Anterior cingulate cortex (tissue), 58 donors: ENCODE measurements at places on chromosomes 2 and 18.

GRCh38 chr2:41142478-41142877 lies 690.6 kb upstream of the SLC8A1 start:
- DNase-seq, result no peak

- peak; percentile 89 for DNase-seq
These were observed at the start of gene MPV17 for GRCh38 chr2:27322766-27323595. Gene MPV17 (minus strand): TSS chr2:27323097. CDS start chr2:27322517, 580 bp downstream.

DNA sequence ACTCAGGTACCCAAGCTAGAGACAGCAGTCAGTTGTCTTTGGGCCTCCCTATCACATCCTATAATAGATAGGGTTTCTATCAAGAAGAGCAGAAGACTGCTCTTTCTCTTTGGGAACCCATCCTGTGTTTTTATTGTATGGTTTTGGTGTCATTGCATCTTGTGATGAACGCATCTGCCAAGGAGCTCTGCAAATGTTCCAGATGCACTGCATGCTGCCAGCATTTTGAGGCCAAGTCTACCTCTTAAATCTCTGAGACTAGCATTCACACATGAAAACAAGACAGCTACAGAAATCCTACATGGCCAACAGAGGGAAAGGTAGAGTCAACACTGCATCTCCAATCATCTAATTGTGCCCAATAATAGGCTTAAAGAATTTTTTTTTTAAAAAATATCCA lies 14.0 kb downstream of the SEMA4F start:
- DNase-seq, result no peak

DNA sequence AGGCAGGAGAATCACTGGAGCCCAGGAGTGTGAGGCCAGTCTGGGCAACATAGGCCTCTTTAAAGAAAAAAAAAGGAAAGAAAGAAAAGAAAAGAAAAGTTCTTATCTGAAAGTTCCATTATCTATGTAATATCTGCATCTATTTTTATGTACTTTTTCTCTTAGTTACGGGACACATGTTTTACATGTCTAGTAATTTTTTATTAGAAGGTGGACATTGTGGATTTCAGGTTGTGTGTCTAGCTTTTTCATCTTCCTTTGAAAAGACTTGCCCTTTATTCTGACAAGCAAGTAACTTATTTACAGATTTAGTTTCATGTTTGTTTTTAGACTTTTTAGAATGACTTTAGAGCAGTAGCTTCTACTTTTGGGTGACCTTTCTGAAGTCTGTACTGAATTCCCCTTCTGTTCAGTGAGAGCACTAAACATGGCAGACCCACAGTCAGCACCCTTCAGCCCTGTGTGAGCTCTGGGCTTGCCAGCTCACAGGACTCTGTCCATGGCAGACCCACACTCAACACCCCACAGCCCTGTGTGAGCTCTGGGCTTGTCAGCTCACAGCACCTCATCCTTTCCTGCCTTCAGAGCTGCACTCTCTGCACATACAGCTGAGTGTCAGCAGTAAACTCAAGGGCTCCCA lies 17.5 kb downstream of the TRAPPC12 start:
- DNase-seq, result no peak

GRCh38 chr2:151037434-151037833 lies 224.2 kb downstream of the RBM43 start:
- DNase-seq, result no peak

DNA sequence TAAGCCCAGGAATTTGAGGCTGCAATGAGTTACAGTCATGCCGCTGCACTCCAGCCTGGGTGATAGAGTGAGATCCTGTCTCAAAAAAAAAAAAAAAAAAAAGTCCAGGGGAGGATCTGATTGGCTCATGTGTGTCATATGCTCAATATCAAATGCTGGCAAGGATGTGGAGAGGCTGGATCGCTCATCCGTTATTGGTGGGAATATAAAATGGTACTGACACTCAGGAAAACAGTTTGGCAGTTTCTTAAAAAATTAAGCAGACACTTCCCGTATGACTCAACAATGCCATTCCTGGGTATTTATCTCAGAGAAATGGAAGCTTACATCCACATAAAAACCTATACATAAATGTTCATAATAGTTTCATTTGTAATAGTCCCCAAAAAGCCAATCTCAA lies 68.9 kb downstream of the MEX3C start:
- no peak for DNase-seq

GRCh38 chr2:172223601-172224054 lies 120.9 kb upstream of the DLX2 start:
- no peak for DNase-seq

DNA sequence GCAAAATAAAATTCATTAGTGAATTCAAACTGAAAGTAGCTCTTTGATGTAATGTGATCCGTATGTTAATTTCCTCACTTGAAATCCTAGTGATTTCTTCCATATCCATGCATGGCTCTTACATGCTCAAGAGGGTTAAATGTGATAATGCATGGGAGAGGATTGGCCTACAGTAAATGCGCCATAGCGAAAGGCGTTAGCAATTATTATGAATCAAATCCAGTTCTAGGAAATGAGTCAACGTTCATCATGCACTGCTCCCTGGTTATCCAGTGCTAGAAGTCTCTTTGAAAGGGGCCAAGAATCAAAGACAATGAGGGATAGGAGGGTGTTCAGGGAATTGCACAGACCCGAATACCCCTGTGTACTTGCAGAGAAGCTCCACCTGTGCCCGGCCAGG lies 101.4 kb upstream of the RASGRP3 start:
- DNase-seq, result no peak

- no peak for DNase-seq
These were observed 142.0 kb upstream of the GAREM1 start for GRCh38 chr18:32612651-32613050.

DNA sequence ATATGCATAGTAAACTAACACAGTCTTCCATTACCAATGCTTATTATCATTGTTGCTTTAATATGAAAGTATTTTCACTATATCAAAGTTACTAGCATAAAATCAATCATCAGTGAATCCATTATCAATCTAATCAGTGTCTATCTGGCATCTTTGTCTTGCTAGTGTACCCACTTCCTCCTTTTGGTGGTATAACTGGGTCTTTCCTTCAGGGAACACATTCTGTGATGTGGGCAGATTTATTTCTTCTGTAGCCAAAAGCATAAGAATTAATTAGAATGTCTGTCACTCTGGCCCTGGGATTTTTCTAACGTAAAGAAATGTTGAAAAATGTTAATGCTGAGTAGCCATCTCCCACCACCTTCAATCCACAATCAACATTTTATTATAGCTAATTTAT lies 155.8 kb upstream of the VWC2L start:
- DNase-seq, result no peak

GRCh38 chr18:46859855-46860254 lies 57.5 kb downstream of the PIAS2 start:
- no peak for DNase-seq

DNA sequence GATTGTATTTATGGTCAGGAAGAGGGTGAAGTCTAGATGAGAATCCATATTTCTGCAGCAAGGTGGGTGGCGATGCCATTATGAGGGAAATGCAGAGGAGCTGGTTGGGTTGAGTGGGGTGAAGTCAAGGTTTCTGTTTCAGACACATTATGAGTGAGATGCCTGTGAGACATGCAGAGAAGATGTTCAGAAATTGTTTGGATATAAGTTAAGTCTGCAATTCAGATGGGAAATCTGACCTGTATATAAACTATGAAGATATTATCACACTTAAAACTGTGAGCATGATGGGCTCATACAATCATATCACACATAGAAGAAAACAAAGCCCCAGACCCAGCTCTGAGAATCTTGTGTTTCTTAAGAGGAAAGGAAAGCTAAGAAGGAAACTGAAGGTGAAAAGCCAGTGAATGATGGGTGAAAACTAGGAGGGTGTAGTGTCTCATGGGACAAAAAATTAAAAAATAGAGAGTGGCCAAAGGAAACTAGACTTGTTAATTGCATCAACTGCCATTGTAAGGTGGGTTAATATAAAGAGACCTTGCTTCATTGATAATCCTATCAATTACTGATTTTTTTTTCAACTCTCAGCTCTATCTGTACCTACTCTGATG lies 14.2 kb downstream of the GALNT5 start:
- no peak for DNase-seq

DNA sequence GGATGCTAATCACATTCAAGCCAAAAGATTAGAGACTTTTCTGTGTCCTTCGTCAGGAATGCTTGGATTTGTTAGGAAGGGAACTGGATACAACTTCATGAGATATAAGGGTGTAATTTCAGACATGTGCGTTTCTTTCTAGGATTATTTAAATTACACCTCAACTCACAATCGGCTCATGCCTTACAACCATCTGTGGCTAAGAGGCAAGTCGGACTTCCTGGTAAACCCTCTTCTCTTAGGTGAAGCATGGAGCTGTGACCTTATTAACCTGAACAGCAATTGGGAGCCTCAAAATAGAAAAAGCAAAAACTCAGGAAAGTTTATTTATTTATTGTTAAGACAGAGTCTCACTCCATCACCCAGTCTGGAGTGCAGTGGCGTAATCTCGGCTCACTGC lies 61.8 kb downstream of the SEMA4F start:
- no peak for DNase-seq

GRCh38 chr2:67660015-67660602 lies 263.0 kb downstream of the ETAA1 start:
- DNase-seq, result no peak

GRCh38 chr18:80105369-80106167 lies 3.5 kb upstream of the ADNP2 start:
- no peak for DNase-seq

GRCh38 chr18:58443671-58444070 lies 185.2 kb downstream of the ALPK2 start:
- DNase-seq, result no peak

DNA sequence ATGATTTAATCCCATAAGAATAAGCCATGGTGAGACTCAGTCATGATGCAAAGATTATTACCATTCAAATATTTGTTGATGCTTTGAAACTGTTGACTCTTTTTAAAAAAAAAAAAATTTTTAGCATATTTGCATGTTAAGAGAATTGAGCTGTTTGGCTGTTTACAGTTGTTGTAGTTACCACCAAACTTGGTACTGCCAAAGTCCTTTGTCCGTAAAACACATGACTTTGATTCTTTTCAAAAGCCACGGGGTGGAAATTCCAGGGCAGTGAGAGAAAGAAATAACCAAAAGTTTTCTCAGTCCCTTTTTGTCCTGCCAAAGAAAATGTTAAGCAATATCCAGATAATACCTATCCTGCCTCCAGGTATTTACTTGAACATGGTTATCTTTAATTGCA lies 474.8 kb downstream of the METTL4 start:
- no peak for DNase-seq
